NCI-H2107 (cell line): ENCODE measurements at places on chromosomes 13 and 19.

DNA sequence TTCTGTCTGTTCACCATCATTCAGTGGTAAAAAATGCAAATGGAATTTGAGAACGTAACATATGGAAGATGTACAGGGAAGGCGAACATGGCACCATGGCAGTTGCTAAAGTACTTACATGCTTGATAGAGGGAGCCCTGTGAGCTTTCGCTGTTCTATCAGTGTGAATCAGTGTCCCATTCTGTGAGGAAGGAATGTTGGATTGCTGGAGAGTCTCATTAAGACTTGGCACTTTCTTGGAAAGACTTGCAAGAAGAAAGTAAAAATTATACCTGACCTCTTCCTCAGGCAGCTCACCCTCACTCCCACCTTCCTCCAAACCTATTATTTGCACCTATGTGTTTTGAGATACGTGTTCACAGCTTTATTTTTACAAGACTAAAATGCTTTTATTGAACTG is 43.5 kb downstream of the FREM2 start:
- DNase-seq, result no peak

- no peak for DNase-seq
Observed at GRCh38 chr13:107457686-107458085, 757.6 kb downstream of the LIG4 start.

- DNase-seq, result no peak
Observed at GRCh38 chr13:42039457-42039945, 8.9 kb upstream of the DGKH start.

DNA sequence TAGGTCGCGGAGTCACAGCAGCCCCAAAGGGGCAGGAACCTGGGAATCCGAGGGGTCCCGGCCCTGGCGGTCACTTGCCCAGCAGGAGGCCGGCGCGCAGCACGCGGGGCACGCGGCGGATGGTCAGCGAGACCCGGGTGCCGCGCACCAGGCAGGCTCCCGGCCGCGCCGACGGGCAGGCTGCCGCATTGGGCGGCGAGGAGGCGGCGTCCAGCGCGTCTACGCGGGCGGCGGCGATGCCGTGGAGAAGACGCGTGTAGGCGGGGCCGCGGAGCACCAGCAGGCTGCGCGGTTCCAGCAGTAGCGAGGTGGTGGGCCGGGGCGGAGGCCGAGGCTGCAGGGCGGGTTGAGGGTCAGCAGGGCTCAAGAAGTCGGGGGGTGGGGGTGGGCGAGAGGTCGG is 607 bp upstream of the SYNE4 start:
- no peak for DNase-seq

DNA sequence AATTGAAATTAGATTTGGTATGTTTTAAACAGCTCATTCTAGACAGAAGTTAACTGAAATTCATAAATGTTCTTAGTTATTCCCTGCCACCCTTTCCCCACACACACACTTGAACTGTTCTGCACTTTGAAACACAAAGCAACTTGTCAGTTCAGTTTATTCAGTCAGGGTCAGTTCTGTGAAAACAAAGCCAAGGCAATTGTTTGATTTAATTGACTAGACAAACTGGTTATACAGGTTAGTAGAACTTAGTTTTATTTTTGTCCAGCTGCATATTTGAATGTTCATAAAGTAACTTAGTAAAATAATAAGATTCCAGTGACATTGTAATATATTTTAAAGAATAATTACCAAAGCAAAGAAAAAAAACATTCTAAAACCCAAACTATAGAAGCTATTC is 98.3 kb upstream of the KLF5 start:
- no peak for DNase-seq

DNA sequence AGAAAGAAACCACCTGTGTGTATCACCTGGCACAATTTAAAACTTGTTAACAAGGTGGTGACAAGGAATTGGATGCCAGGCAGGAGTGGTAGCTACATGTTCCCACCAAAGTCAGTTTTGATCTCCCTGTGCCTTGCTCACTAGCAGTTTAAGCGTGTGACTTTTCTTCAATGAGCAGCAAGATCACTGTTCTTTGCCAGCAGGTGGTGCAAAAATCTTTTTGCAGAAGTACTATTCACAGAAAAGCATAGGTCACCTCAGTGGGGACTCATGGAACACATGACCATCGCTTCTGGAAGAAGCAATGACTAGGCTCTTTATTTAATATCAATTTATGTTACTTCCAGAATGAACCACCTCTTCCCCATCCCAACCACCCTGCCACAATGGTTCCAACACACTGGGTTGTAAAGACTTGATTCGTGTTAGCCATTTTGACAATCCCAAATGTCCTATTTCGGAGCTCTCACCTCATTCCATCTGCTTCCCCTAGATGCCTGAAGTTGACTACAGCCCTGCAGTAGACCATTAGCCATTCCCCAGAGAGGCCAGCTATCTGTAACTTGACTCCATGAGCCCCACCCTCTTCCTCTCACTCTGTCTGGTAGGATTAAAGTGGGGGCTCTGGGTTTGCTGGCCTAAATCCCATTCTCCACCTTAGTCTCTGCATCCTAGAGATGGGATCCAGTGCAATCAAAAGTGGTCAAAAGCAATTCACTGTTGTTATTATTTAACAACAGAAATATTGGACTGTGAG is 59.1 kb upstream of the TNFRSF19 start:
- no peak for DNase-seq

DNA sequence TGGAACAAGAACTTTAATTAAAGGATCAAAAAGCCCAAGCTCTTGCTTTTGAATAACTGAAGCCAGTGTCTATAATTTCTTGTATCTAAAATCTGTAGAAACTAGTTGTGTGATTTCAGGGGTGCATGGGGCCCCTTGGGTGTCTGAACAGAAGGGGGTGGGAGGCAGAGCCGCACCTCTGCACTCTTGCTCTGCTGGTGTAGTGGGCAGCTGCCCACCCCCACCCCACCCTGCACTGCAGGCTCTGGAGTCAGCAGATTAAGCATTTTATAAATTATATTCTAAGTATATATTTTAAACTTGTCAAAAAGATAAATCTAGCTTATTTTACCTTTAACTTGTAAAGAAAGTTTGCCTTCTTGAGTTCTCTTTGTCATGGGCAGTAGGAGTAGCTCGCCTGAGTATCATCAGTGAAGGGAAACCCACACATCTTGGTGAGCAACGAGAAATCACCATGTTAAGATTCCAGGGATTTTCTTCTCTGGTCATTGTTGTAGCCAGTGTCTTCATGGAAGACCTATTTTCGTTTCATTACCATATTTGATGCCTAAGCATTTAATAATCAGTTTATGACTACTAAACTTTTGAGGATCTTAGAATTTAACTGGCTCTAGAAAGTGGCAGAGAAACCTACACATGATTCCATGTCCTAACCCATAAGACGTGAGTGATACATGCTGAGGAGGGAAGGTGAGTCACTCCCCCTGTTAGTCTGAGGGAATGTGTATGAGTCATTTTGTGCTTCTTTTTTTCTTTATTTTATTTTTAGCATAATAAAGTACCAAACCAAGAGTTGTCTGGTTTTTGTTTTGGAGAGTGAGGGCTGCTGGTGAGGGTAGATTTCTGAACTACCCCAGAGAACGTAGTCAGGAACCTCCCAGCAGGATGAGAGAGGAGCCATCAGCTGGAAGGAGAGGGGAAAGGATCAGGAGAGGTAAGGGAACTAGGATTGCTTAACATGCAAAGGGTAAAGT is 7.7 kb downstream of the UBE2L5 start:
- no peak for DNase-seq

GRCh38 chr13:18971576-18972219 is 209.9 kb downstream of the TUBA3C start:
- DNase-seq, result no peak

- no peak for DNase-seq
Observed at GRCh38 chr19:23071147-23071511, 45.7 kb upstream of the ZNF730 start.

DNA sequence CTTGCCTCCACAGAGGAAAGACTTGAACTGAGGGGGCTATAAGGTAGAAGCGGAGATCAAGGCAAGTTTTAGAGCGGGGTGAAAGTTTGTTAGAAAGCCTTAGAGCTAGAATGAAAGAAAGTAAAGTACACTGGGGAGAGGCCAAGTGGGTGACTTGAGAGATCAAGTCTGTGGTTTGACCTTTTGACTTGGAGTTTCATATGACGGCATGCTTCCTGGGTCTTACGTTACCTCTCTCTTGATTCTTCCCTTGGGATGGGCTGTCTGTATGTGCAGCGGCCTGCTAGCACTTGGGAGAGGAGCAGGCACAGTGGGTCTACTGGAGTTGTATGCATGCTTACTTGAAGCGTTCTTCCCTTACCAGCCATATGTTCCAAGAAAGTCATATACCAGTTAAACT is 1768.5 kb downstream of the PCDH9 start:
- no peak for DNase-seq

- no peak for DNase-seq
Observed at GRCh38 chr13:59354665-59355369, 808.9 kb downstream of the DIAPH3 start.

- DNase-seq, result no peak
Observed at GRCh38 chr19:39316627-39317321, 3.9 kb downstream of the LRFN1 start.

GRCh38 chr13:99886706-99887105 is 84.9 kb downstream of the ZIC5 start:
- no peak for DNase-seq
